ENCODE measurements at places on chromosomes 5 and 9.

DNA sequence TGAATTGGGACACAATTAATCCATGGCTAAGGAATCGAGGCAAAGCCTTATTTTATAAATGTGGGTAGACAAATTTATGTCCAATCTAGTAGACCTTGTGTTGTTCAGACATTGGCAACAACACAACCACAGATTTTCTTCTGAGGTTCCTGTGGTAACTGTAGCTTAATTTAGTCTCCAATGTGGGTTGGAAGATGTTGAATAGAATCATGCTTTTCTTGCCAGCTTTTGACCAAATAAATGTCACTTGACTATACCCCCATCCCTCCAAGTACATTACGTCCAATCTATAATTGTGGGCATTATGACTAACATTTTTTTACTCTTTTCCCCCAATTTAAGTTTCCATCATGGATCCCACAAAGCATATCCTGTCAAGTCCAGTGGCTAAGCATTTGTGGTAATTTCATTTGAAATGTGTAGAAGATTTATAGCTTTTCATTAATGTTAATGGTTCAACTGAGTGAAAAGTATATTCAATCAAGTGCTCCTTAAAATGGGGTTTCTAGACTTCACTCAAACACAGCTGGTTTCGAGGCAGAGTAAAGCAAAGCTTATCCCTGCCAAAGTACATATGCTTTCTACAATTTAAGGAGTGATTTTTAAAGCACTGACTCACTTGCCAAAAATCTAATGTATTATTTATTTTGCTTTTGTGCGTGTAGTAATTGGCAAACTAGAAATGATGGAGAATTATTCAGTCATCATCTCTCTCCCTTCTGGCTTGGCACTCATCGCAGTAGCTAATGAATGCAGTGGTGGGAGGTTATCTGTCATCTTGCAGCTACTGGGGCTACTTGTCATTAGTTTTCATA lies 141.8 kb downstream of the FAM174A start:
- DNase-seq: no peak

DNA sequence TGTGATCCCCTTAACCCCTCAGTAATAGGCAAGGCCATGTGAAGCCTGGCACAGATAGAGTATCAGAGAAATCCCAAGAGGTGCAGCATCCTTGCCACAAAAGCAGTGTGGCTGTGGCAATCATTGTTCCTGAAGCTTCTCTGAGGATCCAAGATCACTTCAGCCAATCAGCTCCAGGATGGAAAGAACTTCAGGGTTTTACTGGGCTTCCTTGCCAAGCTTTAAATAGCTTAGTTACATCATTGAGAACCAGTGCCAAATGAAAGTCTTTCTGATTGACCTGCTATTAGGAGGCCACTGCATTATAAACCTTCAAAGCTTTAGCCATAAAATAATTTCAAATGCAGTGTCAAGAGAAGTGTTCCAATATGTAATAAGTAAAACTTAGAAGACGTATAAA lies 430.6 kb downstream of the PIK3R1 start:
- no peak for DNase-seq

- no peak for DNase-seq
These were observed 159.8 kb downstream of the SYK start for GRCh38 chr9:90961375-90961774.

DNA sequence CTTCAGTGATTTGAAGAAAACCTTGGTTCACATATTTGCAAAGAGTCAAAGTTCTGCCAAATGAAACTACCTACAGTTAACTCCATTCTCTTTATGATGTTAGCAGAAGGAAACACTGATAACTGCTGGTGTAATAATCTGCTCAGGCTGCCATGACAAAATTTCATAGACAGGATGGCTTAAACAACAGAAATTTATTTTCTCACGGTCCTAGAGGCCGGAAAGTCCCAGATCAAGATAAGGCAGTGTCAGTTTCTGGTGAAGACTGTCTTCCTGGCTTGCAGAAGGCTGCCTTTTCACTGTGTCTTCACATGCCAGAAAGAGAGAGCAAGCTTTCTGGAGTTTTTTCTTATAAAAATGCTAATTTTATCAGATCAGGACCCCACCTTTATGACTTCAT lies 102.4 kb upstream of the PARP8 start:
- DNase-seq: no peak

DNA sequence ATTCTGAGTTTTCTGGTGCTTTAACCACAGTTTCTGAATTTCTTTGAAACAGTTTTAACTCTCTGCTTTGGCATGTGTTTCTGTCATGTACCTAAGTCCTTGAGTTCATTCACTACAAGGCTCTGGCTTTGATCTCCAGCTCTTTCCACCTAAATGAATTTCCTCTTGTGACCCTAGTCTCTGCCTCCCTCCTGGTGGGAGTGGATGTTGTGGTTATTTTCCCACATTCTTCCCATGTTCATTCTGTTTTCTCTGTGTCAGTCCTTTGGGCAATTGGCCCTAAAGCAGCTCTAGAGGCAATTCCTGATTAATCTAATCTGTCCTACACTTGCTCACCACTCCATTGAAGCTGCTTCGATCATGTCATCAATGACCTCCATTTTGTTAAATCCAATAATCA lies 28.4 kb upstream of the DPYSL3 start:
- DNase-seq: no peak

- DNase-seq: peak; percentile 20
These were observed 145.0 kb upstream of the SMC2 start for GRCh38 chr9:103949096-103949495.

GRCh38 chr5:122600924-122601323 lies 174.0 kb upstream of the SNX2 start:
- no peak for DNase-seq

- DNase-seq: no peak
These were observed 30.3 kb downstream of the VCP start for GRCh38 chr9:35042081-35042604.

DNA sequence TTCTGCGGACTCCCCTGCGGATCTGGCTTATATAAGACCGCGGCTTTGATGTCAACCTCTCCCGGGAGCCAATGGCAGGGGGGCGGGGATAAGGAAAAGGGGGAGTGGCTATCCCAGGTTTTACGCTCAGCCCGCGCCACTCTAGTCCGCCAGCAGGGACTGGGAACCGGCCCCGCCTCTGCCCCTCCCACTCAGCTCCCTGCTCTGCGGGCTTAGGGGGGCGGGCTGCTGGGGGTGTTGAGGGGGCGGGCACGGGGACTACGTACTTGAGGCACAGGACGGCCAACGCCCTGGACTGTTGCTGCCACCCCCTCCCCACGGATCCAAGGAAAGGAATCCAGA lies at the start of gene HAND1:
Gene HAND1, minus strand, starts transcription at position 4 of the 342 bp plus-strand sequence. CDS start 219 bp downstream, outside the sequence.
- DNase-seq: no peak

GRCh38 chr9:91428436-91428835 lies 4.8 kb upstream of the NFIL3 start:
- no peak for DNase-seq

- no peak for DNase-seq
These were observed 20.0 kb upstream of the CEP72 start for GRCh38 chr5:592158-592557.

GRCh38 chr9:90840696-90841095 lies 39.1 kb downstream of the SYK start:
- DNase-seq: no peak

GRCh38 chr5:115806986-115807653 lies 9.3 kb downstream of the CDO1 start:
- no peak for DNase-seq

DNA sequence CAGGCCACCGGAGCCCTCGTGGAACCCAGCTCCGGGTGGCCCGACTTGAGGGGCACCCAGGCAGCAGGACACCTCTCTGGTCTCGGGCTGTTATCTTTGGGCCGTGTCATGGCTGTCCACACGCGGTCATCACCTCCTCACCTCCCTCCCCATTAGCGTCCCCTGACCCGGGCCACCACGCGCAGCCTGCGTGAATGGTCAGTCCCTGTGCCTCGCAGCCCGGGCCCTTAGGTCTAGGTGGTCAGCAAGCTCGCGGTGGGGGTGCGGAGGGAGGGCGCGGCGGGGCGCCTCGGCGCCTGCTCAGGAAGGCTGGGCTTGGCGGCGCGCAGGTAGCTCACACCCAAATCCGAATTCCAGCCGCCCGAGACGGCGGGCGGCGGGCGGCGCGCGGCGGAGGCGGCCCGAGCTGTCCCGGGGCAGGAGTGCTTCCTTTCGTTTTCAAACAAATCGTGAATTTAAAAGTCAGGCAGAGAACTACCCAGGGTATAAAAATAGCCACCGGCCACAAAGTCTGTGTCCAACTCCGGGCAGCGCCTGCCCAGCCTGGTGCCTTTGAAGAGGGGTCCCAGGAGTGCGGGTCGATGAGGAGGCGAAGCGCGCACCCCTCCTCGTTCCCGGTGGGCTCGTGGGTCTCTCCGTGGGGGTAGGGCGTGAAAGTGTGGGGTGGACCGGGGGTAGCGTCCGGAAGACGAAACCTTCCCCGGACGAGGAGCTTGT lies 1.0 kb upstream of the RXRA start:
- peak; percentile 82 for DNase-seq

- no peak for DNase-seq
These were observed 215.0 kb downstream of the PARP8 start for GRCh38 chr5:50881407-50881806.

DNA sequence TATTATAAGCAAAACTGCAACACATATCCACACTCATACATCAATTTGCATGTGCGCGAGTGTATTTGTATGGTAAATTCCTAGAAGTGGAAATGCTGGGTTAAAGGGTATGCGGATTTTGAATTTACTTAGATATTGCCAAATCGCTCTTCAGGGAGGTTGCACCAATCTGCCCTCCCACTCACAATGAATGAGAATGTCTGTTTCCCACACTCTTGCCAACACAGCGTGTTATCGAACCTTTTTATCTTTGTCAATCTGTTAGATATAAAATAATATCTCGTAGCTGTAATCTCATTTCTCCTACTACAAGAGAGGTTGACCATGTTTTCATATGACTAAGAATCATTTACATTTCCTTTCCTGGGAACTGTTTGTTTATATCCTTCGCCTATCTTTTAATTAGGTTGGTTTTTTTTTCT lies 35.7 kb downstream of the LHX2 start:
- no peak for DNase-seq

DNA sequence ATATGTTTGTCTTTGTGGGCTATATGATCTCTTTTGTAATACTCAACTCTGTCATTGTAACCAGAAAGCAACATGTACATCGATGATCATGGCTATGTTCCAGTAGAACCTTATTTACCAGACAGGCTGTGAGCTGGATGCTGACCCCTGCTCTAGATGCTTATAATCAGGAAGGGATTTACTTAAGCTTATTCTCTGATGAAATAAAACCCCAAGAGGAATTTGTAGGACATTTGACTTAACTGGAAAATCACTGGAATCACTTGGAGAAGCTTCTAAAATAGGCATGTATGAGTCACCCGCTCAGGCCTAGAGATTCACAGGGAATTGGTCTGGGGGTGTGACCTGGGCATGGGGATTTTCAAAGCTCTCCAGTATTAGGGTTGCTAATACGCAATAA lies 285.8 kb upstream of the ZNF608 start:
- DNase-seq: no peak

DNA sequence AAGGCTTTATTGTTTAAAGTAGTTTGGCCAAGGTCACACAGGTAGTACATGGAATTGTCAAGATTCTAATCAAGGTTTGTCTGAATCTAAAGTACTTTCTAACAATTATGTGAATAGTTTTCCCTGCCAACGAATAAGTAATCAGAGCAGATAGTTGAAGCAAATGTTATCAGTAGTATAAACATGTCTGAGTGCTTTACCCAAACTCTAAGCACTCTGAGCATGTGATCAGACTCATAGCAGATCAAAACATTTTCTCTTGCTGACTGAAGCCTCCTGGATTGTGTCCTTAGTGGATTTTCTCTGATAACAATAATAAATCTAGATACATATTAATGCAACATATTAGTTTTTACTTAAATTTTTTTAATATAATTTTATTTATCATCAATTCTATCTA lies 995.0 kb downstream of the EFNA5 start:
- DNase-seq: no peak

Measured in right kidney (tissue), 9 donors.